ENCODE measurements at places on chromosomes 1 and 21.

DNA sequence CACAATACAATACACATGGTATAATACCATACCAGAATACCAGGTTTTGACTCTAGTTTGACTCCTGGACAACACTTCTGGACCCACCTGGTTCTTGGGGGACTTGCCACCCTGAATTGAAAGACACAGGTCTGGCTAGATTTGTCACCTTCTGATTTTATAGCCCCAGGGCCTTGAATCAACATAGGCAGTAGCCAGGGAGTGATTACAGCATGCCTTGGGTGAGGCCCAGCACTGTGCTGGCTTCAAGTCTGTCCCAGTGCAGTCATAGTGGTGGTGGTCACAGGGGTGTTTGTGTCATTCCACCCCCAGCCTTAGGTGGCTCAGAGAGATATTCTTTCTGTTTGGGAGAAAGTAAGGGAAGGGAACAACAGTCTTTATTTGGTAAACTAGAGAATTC is 23.3 kb upstream of the SNX7 start:
- DNase-seq, result no peak

DNA sequence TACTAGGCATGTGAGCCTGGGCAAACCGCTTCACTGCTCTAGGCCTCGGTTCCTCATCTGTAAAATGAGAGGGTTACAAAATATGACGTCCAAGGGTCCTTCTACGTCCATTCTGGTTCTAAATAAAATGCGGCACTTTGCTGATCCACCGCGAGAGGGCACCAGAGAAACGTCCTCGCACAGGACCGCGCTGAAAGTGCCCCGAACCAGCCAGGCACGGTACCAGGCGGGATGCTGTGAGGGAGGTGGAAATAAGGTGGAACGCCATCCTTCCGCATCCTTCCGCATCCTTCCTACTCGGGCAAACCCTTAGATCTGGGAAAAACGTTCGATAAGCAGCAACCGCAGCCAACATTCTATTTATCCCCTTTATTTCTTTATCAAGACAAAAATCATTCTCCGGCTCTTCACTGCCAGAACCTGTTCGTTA is 60.3 kb upstream of the KRTAP19-8 start:
- peak; percentile 45 for DNase-seq

- DNase-seq, result no peak
Observed at GRCh38 chr1:76191561-76191960, 117.0 kb downstream of the ST6GALNAC3 start.

GRCh38 chr1:207983044-207983635 is 72.2 kb upstream of the CD34 start:
- DNase-seq, result no peak

GRCh38 chr1:213032651-213033050 is 17.0 kb upstream of the ANGEL2 start:
- no peak for DNase-seq

DNA sequence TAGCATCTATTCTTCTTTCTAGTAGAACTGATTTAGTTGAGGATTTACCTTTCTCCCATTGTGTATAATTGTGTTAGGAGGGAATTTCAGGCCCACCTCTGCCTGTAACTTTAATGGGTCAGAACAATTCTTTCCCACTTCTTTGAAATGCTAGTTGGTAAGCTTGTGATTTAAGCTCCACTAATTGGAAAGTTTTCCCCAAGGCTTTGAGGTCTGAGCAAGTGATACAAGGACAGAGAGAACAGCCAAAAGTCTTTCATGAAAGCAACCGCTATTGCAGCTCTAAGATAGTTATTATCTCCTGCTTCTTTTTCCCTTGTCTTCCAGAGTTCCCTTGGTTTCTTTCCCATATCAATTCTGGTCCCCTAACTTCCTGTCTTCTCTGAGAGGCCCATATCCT is 38.7 kb upstream of the PDC start:
- DNase-seq, result no peak

DNA sequence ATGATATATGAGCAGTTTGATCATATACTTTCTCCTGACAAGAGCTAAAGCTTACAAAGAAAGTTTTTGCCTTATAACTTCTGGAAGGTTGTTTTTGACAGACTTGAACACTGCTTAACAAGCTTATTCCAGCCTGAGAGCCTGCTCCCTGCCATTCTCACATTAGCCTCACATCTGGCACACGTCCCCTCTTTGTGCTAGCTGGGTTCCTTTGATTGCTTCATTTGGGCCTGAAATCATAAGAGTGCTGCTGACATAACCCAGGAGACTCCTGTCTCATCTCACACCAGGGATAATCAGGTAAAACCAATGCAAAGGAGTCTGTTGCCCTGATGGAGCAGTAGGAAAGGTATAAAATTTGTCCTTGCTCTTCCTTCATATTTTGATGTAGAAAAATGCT is 1411.7 kb upstream of the B3GALT2 start:
- no peak for DNase-seq

- DNase-seq, result no peak
Observed at GRCh38 chr1:5704561-5705514, 287.4 kb downstream of the NPHP4 start.

Measured in NCI-H1436 (cell line).